ENCODE measurements at places on chromosomes 6 and 20.

DNA sequence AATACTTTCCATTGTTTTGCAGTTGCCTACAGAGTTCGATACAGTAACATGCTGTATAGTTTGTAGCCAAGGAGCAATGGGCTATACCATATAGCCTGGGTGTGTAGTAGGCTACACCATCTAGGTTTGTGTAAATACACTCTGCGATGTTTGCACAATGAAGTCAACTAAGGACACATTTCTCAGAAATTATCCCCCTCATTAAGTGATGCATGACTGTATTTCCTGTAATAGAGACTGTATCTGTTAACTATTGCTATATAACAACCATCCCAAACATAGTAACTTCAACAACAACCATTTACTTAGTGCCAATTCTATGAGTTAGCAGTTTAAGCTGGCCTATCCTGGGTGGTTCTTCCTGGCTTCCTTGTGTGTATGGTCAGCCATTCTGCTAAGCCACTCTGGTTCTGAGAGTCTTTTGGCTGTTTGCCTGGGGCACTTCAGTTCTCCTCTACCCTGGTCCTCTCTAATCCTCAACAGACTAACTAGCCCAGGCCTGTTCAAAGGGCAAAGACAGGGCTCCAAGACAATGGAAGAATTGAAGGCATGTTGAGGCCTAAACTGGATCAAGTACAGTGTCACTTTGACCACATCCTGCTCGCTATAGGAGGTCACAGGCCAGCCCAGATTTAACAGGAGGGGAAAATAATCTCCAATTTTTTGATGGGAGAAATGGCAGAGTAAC, 124.0 kb downstream of the PLCB1 start:
- no peak for DNase-seq

GRCh38 chr20:10799735-10800134, 125.9 kb upstream of the JAG1 start:
- no peak for DNase-seq

DNA sequence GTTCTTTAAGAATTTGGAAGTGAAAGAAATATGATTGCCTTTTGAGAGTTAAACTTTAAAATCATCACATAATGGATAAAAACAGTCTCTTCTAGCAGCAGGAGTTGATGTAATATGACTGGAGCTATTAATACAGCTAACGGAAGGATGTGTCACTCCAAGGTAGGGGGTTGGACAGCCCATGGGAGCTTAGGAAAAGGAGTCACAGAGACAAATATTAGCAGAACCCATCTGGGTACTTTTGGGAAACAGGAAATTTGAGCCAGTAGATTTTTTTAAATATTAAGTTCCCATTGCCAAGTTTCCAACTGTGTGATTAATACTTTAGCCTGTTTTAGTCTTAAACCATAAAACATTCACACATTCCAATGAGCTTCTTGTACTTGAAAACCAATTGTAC, 164.7 kb upstream of the RIMS1 start:
- DNase-seq: no peak

DNA sequence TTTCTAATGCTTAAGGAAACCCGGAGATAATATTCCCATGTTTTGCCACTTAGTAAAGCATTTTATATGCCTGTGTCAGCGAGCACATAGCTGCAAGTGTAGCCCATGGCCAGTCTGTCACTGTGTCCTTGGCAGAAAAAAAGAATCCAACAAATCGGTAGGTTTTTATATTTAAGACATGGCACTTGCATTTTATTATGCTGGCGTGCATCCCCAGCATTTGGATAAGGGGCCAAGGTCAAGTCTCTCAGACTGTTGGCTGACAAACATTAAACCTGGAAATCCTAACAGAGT, 1.2 kb upstream of the ZNF184 start:
- DNase-seq: no peak

GRCh38 chr6:150327117-150327774, 41.6 kb upstream of the IYD start:
- DNase-seq: no peak

Measured in SK-N-SH (cell line).